ENCODE measurements at places on chromosomes 4 and X. TPM values are rescaled to one million over a fixed set of nuclear protein-coding genes. Genes with fewer than 3 reads are reported as not detected.

BBS12 gene
- total RNA-seq = 9.9 TPM

DNA sequence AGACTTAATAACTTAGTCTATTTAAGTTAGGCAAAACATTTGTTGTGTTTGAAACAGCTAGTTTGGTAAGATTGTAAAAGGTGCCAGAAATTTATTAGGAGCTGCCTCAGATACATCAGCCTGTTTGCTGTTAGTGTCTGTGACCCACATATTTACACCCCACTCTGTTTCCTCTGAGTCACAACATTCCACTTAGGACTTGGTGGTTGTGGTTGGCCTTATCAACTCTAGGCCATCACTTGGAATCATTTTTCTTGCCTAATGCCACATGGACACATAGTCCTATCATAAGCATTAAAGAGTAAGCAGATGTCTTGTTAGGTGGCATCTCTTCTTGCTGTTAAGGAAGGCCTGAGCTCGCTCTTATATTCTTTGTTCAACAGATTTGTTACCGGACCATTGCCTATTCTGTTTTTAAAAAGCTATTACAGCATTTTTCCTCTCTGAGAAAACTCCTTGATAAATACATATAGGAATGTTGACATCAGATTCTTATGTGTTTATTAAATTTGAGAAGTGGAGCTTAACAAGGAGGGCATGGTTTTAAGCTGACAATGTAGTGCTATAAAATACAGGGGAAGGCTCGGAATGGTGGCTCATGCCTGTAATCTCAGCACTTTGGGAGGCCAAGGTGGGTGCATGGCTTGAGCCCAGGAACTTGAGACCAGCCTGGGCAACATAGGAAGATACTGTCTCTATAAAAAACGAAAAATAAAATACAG lies 51.2 kb upstream of the PGRMC2 start:
- DNase-seq = no peak

CLCN4 gene
- total RNA-seq = 7.3 TPM

GRCh38 chr4:78409612-78410202 lies 141.9 kb upstream of the ANXA3 start:
- no peak for DNase-seq

- DNase-seq = no peak
These were observed 62.8 kb downstream of the SHISA3 start for GRCh38 chr4:42460043-42460442.

DNA sequence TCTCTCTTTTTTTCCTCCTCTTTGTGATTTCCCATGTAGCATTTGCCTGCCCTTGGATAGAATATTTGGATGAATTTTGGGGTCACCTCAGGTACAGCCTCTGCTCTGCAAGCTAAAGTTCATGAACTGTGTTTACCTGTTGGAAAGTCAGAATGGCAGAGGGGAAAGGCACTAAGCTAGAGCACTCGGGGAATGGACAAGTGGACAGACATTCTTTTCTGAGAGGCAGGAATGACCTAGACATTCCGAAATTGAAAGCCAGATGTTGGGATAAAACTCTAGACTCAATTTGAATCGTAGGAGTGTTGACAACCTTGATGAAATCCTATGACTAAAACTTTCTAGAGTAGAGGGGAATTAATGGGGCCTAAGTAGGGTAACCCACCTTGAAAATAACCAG lies 56.1 kb downstream of the LUZP4 start:
- DNase-seq = no peak

CCKAR gene
- total RNA-seq = not detected

THAP6 gene
- total RNA-seq = 22.1 TPM

SCML1 gene
- 9.9 TPM for total RNA-seq

IBSP gene
- not detected for total RNA-seq

DNA sequence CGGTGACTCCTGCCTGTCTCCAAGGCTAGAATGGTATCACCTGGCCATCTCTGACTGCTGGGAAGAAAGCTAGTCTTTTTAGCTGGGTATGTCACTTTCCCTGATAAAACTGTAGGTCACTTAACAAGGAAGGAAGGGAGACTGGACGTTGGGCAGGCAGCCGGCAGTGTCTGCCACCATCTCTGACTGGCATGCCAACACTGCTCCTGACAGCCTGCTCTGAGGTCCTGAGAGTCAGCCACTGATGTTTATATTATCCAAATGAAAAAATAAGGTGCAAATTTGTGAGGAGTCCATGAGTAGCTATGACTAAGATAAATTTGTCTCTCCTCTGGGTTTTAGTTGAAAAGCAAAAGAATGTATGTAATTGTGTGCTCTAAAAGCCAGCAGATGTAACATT lies 77.2 kb downstream of the SNX25 start:
- DNase-seq = no peak

DNA sequence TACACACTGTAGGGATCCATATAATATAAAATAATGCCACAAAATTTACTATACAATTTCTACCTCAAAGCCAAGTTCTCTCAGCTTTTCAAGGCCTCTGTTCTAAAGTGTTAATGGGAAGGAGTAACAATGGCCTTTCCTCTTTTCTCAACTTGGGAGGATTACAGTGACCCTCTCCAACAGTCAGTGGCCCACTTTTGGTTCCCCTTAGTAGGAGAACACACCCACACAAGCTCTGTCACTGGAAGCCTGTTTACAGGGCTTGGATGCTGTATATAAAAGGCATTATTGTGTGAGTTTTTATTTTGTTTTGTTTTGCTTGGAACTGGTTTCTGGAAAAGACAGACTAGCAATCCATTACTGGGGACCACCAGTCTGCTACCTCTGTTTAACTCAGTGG lies 1.8 kb downstream of the ARHGEF6 start:
- DNase-seq = no peak

DNA sequence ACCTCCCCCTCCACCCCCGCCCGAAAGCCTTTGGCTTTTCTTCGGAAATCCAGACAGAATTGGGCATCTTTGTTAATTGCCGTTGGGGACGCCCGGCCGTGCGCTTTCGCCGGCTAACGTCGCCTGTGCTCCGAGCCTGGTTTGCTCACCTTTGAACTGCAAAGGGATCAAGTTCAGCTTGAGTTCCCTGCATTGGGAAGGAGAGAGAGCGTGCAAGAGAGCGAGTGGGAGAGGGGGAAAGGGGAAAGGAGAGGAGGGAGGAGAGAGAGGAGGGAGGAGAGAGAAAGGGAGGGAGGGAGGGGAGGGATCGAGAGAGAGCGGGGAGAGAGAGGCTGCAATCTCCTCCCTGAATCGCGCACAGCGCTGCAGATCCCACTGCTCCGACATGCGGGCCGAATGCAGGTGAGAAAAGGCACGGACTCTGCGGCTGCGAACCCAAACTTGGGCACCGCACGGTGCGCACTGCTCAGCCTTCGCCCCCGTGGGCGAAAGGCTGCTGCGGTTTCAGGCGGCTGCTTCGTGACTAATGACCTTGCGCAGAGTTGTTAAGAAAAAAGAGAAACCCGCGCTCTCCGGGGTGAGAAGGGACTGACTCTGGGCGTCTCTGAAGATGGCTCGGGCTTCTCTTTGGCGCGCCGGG lies at the start of gene PCDH7:
PCDH7 (plus strand) TSS at position 349 of the 640 bp plus-strand sequence. CDS start 1,054 bp downstream, outside the sequence.
- DNase-seq = no peak

- DNase-seq = peak; percentile 18
These were observed 79.8 kb upstream of the SMARCAD1 start for GRCh38 chr4:94127707-94128328.

ZNF185 gene
- total RNA-seq = 24.3 TPM

DNA sequence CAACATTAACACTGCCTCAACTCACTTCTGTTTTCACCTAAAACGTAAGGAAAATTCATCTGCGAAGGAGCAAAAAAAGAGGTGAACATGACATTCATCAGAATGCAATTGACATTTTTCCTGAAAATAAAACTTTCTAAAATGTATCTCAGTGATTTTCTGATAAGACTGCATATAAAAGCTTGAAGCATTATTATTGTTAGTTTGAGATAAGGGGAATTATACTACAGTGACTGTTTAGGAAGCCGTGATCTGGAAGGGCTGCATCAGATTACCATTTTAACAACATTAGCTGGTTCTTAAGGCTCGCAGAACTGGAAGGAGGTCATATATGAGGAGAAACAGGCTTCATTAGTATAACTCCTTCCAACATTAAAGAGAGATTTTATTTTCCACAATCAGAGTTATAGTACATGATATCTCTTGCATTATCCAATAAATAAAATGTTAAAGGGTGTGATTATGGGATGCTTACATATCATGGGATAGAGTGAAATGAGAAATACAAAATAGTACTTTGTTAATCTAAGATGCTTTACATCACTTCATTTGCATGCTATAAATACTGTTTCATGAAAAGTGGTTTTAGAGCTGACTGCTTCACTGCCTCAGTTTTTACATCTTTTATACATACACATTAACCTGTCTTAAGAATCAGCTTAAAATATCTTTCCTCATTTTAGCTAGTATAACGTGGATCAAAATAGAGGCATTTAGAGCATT lies 1820.1 kb upstream of the TENM3 start:
- no peak for DNase-seq

TLR3 gene
- 22.7 TPM for total RNA-seq

LPAR4 gene
- total RNA-seq = 0.16 TPM

MRFAP1 gene
- 264 TPM for total RNA-seq

DNA sequence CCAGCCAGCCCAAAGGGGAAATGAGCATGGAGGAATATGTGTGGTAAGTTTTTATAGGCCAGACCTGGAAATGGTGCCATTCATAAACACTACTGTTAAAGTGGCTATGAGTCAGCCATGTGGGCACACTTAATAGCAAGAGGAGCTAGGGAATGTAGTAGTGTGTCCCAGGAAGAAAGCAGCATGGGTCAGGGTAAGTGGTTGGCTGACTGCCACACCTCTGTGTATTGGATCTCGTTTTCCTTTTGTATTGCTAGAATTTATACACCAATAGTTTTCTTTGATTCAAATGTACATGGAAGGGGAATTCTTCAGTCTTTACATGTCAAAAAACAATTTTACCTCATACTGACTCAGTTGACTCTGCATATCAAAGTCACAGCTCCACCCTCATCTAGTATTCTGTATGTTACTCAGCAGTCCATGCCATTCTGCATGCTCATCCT lies 22.9 kb upstream of the SGMS2 start:
- no peak for DNase-seq

Data from kidney (tissue), 22 donors.